ENCODE measurements at places on chromosomes 3 and 15. TPM values are rescaled to one million over a fixed set of nuclear protein-coding genes. Genes with fewer than 3 reads are reported as not detected.

BTLA gene
- polyA plus RNA-seq, result 0.51 TPM

- no peak for DNase-seq
These were observed 344.7 kb downstream of the NEK10 start for GRCh38 chr3:27024493-27024892.

- no peak for DNase-seq
These were observed 549 bp upstream of the SOX14 start for GRCh38 chr3:137763594-137763938.

- DNase-seq, result no peak
These were observed 6.8 kb upstream of the CLK3 start for GRCh38 chr15:74608786-74609185.

TEX55 gene
- not detected for polyA plus RNA-seq

DNA sequence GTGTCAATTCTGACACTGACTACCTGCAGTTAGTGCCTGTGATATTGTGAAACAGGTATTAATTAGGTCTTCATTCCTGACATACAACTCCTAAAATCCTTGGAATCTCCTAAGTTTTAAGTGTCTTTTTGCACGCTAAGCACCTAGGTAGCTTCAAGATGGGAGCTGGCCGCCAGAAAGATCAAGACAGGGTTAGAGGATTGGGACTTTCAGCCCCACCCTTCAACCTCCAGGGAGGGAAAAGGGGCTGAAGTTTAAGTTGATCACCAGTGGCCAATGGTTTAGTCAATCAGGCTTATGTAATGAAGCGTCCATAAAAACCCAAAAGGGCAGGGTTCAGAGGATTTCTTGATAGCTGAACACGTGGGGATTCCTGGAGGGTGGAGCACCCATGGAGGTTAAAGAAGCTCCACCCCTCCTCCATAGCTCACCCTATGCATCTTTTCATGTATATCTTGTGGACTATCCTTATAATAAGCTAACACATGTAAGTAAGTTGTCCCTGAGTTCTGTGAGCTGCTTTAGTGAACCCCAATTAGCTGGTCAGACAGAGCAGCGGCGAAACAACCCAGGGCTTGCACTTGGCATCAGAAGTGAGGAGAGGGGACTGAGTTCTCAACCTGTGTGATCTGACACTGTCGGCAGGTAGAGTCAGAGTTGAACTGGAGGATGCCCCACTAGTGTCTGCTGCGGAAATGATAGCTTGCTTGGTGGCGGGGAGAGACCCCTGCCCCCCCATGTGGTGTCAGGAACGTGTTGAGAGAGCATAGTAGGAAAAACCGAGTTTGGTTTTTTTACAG is 12.8 kb upstream of the SRP14 start:
- DNase-seq, result no peak

HTR3E gene
- polyA plus RNA-seq, result not detected

DNA sequence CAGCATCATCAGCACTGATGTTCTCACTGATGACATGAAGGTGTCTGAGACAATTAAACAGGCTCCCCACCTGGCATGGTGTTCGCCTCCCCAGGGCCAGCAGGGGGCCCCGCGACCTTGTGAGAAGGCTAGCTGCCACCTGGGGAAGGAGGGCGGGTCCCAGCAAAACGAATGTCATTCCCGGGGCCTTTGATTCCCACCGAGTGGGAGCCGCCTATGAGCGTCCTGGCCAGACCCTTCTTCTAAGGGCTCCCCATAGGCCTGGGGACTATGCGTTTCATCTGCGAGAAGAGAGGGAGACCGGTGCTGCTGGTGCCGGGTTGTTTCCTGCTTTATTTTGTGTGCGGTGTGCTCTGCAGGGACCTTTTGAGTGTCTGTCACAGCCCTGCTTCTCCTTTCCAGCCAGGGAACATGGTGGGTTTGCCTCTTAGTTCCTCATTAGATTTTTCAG is 20.5 kb upstream of the MINDY4B start:
- DNase-seq, result no peak

GRCh38 chr3:187926620-187927019 is 181.4 kb upstream of the BCL6 start:
- no peak for DNase-seq

All from right renal cortex interstitium (tissue), 3 donors.